ENCODE measurements at places on chromosomes 3 and 15.

DNA sequence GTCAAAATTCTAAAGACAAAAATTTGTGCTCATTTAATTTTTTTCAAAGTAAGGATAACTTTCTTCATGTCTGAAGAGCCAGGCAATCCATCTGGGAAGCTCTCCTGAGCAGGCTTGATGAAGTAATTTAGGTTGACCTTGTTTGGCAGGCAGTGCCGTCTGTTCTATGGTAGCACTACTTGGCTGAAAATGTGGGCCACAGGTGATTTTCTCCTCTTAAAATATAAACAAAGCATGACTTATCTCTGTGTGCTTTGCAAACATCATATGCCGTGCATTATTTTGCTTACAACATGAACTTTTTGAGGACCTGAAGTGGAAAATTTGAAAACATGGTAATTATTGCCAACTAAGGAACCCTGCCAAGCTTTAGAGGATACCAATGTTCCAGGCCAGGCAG, 143.2 kb downstream of the RAP2B start:
- DNase-seq = no peak

- peak; percentile 48 for DNase-seq
Measured at GRCh38 chr15:60179786-60180391, 175.8 kb downstream of the FOXB1 start.

DNA sequence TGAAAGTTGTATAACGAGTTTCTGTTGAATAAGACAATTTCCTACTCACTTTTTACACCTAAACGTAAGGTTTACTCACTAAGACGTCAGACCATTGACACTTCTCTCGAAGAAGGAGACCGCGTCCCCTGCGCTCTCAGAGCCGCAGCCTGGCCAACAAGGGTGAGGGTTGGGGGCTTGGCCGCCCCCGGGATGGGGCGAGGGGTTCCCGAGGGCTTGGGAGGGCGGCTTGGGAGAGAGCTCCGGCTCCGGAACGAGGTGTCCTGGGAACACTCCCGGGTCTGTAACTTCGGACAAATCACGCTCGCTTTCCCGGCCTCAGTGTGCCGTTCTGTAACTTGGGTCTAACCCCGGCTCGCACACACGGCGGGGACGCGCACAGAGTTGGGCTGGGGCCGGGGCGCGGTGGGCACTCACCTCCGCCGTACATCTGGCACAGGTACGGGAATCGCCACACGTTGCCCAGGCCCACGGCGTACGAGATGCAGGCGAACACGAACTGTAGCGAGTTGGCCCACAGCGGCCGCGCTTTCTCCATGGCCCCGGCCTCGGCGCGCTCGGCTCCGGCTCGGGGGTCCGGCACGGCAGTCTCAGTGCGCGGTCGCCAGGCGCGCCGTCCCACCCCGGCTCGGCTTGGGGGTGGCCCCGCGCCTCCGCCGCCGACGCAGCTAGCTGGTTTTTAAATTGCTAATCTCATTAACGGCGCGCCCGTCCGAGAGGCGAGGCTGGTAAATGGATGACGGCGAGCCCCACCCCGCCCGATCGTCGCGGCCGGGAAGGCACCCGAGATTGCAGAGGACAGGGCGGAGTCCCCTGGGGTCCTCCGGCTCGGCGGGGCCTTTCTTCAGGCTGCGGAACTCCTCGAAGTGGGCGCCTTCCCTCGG, at the start of gene SLC6A20:
SLC6A20 (minus strand) TSS at position 655 of the 884 bp plus-strand sequence; CDS start at position 538, 117 bp downstream.
- no peak for DNase-seq

GRCh38 chr15:48407646-48408045, 76.4 kb downstream of the DUT start:
- DNase-seq = no peak

DNA sequence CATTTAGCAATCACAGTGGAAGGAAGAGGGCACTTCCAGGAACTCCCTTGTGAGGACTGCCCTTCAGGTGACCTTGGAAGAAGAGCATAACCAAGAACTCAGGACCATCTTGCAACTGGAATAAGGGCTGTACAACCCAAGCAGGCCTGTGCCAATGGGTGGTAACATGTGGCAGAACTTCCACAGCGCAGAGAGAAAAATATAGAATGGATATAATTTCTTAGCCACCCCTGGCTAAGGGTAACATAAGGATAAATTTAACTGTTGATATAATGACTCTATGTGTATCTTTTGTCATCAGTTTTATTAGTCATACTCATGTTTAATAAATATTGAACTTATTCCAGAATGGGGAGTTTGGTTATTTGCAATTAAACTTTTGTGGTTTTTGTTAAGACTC, 13.4 kb upstream of the MFSD1 start:
- no peak for DNase-seq

GRCh38 chr3:87047852-87048251, 56.9 kb upstream of the VGLL3 start:
- no peak for DNase-seq

DNA sequence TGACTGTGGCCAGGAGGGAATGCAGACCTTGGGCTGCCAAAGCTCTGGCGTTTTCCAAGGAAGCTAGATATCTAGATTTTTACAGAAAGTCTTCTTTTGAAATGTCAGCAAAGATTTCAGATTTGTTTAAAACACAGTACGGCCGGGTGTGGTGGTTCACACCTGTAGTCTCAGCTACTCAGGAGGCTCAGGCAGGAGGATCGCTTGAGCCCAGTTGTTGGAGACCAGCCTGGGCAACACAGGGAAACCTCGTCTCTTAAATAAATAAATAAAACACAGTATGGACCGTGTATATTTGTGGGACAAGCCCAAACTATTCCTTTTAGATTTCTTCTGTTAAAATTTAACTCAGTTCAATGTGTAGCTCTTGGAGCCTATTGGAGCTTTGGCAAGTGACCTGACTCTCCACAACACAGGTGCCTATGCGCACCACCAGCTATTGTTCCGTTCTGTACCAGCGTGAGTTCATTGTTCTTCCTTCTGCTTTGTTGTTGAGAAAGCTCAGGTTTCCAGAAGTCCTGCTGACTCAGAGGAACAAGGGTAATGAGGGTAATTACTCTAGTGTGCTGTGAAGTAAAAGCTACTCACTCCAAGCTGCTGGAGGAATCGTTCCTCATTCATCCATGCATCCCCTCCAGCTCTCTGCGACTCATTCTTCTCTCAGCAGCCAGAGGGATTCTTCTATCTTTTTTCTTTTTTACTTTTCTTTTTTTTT, 73.1 kb upstream of the SLC6A6 start:
- DNase-seq = no peak

DNA sequence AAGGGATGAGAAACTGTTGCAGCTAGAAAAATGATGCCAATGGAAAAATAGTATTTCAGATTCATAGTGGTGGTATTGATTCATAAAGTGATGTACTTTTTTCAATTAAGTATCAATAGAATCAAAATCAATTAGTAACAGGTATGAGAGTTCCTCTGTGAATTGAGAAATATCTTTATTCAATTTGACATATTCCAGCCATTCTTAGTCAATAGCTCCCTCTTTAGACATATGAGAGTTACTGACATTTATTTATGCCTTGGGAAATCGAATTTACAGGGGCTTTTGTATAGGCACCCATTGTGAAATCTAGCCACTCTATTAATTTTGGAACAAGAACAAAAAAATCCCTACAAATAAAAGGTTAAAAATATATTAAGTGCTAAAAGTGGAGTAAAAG, 386.9 kb upstream of the CNTN3 start:
- DNase-seq = no peak

DNA sequence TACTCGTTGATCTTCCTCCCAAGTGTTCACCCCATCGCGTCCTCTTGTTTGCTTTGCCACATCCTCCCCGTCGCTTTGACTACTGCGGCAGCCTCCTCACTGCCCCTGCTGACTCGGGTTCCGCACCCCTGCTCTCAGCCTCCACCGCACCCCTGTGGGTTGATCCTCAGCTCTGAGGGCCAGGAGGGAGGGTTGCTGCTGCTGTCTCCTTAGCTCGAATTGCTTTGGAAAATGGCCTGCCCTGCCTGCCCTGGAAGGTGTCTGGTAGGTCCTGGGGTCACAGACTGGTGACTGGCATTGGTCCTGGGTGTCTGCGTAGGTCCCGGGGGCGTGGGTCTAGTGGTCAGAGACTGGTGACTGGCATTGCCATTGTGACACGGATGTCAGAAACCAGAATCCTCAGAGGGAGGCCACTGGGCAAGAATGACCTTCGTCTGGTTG, 9.4 kb downstream of the MUC4 start:
- no peak for DNase-seq

- DNase-seq = no peak
Measured at GRCh38 chr3:189013224-189013888, 158.4 kb upstream of the TPRG1 start.

DNA sequence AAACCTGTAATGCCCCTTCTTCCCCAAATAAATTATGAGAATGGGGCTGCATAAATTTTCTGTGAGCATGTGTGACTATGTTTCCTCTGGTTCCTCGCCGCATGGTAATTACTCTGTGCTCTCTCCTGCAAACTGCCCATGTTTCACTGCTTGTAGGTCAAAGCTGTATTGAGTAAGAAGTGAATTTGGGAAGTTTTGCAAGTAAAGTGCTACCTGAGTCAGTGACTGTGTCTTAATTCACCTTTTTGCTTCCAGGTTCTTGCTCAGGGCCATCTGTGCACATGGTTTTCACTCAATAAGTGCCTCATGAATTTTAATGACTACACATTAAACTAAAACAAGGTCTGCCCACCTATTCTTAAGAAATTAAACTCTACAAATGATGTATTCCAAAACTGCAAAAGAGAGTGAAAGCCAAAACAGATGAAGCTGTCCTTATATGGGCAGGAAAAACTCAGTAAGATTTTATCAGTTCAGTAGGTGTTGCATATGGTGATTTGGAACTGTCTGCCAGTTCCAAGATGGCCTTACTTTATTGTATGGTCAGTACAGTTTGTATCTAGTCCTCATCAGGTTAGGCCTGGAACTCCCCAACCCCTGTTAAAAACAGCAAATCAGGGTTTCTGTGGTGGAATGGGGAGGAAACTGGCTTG, 100.0 kb downstream of the LPP start:
- DNase-seq = no peak

GRCh38 chr3:171933441-171933840, 90.3 kb downstream of the TMEM212 start:
- DNase-seq = no peak

DNA sequence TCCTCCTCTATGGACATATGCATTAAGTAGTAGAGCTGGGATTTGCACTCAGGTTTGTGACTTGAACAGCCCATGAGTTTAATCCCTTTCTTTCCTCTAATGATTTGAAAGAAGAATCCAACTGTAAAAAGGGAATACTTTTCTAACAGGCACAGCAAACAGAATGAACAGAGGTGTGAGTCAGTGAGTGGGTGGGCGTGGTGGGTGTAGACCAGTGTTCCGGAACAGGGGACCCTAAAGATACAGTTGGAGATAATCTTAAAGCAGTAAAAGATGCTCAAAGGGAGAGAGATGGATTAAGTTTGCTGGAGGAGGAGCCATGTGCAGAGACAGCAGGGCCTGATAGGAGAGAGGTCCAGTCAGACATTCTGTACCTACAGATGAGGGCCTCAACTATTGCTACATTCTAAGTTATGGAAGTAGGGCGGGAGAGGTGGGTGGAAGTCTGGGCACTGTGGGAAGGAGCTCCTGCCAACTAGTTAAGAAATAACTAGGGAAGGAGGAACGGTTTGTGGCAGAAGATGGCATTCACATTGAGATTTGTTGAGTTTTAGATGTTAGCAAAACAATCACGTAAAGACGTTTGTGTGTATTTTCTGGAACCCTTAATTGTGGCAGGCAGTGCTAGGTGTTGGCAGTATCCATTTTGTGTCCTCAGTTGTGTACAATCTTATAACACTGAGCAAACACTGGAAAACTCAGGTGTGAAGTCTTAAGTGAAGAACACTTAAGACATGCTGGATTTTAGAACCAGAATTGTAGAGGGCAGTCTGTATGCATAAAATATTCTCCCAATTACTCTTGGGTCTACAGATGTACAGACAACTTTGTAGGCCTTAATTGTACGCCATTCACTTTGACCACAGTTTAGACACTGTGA, 511.0 kb downstream of the GRM7 start:
- no peak for DNase-seq

- DNase-seq = no peak
Measured at GRCh38 chr3:52763466-52763865, 7.3 kb downstream of the NEK4 start.

DNA sequence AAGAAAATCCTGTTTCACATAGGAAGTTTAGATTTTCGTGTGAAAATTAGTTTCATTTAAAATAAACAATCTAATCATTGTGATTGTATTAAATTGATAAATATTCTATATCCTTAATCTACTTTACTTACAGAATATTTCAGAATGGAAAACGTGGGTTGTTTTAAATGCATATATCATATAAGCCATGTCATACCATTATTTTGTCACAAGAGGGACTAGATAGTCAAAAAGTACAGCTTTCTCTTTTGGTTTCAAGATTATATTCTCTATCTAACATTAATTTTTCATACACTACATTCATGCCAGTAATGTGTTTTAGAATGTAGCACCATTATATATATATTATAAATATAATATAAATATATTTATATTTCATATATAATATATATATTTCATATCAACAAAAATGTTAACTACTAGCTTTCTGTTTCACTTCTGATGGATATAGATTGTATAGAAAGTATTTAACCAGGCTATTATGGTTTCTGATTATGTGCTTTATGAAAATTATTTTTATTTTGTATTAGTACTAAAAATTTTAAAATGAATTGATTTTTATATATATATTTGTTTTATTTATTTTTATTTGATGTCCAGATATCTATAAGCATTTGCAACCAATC, 45.3 kb downstream of the OSTN start:
- no peak for DNase-seq

DNA sequence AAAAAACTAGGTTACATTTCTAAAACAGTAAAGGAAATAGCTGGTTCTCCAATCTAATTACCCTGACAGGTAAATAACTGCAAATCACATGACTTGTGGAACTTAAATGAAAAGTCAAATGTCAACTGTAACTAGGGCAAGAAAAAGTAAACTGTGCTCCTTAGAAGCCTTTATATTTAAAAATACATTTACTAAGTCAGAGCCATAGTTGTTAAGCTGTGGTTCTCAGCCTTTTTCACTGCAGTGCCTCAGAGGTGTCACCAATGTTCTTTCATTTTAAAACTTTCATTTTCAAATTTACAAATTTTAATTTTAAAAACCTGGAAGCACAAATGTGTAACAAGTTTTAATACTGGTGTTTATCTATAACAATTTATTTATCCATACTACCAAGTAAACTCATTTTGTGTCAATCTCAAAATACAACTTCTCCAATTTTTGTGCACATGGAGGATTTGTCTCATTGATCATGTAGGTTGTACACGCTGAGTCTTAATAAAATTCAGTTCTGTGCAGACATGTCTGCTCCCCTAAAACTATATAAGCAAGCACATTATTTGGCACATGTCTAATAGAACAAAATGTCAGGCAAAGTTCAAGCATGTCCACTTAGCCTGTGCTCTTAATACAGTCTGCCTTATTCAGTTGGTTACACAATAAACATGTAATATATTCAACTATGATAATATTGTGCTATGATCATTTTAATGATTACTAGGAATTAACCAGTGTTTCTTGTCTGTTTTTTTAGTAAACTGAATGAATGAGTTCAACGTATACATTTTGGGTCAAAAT, 70.4 kb downstream of the DLG1 start:
- DNase-seq = no peak

- DNase-seq = no peak
Measured at GRCh38 chr15:41205315-41205714, 25.2 kb downstream of the EXD1 start.
